ENCODE measurements at places on chromosomes 3 and 15.

DNA sequence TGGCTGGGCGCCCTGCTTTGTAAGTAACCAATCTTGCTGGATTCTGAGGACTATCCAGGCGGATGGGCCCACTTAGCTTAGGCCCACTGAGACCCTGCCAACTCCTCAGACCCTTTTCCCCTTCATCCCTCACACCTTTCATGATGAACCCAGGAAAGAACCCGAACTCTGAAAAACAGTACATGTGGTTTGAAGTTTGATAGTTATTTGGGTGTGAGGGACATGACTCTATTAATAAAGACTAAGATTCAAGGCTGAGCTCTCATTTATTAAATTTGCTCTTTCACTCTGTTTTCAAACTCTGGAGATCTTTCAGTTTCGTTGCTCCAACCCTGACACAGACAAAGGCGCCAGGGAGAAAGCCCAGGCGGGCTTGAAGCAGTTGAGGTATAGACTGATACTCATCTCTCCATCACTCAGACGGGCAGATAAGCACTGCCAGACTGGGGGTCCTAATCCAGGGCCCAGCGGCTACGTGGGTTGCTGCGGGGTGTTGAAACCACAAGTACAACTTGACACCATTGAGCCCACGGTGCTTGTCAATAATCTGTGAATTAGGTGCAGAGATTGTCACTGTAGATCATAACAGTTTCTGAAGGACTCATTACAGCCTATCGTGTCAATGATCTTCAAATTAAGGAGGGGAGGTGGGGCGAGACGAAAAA, 7.2 kb upstream of the SOX2 start:
- no peak for DNase-seq

GRCh38 chr3:195771646-195772300, 40.0 kb downstream of the MUC4 start:
- DNase-seq = no peak

DNA sequence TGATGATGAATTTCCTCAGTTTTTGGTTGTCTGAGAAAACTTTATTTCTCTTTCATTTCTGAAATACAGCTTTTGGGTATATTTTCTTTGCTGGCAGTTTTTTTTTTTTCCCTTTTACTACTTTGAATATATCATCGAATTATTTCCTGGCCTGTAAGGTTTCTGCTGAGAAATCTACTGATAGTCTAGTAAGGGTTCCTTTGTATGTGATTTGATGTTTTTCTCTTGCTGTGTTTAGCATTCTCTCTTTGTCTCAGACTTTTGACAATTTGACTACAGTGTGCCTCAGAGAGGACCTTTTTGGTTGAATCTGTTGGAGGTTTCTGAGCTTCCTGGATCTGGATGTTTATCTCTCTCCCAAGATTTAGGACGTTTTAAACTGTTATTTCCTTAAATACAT, 336.0 kb downstream of the CACNA2D3 start:
- DNase-seq = no peak

- no peak for DNase-seq
Measured at GRCh38 chr3:54339608-54340007, 217.3 kb downstream of the CACNA2D3 start.

GRCh38 chr15:29319823-29320222, 50.2 kb upstream of the NSMCE3 start:
- no peak for DNase-seq

- no peak for DNase-seq
Measured at GRCh38 chr15:68418611-68419161, 13.3 kb downstream of the ITGA11 start.

Measured in stimulated activated CD4-positive, alpha-beta T cell treated with anti-CD3 and anti-CD28 coated beads, Interleukin-15, amount 100 ng/mL, for 48 hours (primary cell).